ENCODE measurements at places on chromosomes 7 and 10. TPM values are rescaled to one million over a fixed set of nuclear protein-coding genes. Genes with fewer than 3 reads are reported as not detected.
A peak's percentile ranks its signal among the peaks of the same experiment; 100 is the strongest.

DNA sequence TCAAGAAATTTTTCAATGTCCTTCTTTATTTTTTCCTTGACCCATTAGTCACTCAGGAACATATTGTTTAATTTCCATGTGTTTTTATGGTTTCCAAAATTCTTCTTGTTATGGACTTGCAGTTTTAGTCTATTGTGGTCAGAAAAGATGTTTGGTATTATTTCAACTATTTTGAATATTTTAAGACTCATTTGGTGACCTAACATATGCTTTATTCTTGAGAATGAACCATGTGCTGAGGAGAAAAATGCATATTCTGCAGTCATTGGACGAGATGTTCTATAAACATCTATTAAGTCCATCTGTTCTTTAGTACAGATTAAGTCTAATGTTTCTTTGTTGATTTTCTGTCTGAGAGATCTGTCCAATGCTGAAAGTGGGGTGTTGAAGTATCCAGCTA lies 42.3 kb upstream of the MDFIC start:
- no peaks in the 10 kb centered on the region for H3K36me3 ChIP-seq
- no peaks in the 10 kb centered on the region for H3K27me3 ChIP-seq
- no peak overlapping the region for H3K4me3 ChIP-seq
- peak; percentile 57 for DNase-seq

DNA sequence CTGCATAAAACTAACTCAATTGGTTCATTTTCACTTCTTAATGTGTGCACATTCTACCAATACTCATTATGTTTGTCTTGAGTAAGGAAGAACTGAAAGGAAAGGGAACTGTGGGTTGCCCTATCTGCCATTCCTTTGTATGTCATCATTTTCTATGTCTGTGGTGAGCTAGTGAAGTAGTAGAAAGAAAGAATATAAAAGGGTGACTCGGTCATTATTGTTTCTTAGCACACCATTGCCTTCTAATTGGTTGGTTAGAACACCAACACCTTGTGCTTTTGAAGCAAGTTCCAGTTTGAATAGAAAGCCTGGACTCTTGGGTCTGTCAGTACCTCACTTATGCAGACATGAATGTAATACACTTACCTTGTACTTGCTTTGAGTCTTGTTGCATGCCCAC lies 64.3 kb upstream of the MDFIC start:
- no peak overlapping the region for H3K27ac ChIP-seq
- no peaks in the 10 kb centered on the region for H3K36me3 ChIP-seq
- H3K4me3 ChIP-seq, result no peak overlapping the region
- H3K4me1 ChIP-seq, result peaks cover 7% of the 10 kb centered on the region
- H3K27me3 ChIP-seq, result no peaks in the 10 kb centered on the region

DNA sequence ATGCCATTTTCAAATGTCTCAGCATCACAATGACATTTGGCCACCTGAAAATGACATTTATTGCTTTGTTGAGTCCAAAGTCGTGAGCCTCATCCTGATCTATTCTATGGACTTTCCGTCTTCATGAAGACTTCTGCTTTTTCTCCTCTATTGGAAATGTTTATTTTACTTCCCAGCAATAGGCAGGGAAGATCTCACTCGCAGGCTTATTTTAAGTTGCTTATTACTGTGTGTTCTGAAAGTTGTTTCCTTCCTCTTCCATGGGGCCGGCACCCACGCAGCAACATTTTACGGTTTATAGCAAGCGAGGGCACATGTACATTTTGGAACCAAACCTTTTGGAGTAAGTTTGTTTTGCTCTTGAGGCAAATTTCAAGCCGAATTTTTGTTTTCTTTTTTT lies 221.0 kb upstream of the KLF6 start:
- H3K4me1 ChIP-seq, result no peaks in the 10 kb centered on the region
- H3K4me3 ChIP-seq, result no peak overlapping the region
- no peaks in the 10 kb centered on the region for H3K27me3 ChIP-seq
- no peak for DNase-seq

- no peaks in the 10 kb centered on the region for H3K27me3 ChIP-seq
- no peaks in the 10 kb centered on the region for H3K4me1 ChIP-seq
- H3K27ac ChIP-seq, result no peak overlapping the region
- no peaks in the 10 kb centered on the region for H3K36me3 ChIP-seq
These were observed 213.7 kb downstream of the ELMO1 start for GRCh38 chr7:37234928-37235327.

GRCh38 chr7:33922820-33923219 lies 17.5 kb downstream of the BMPER start:
- no peaks in the 10 kb centered on the region for H3K27me3 ChIP-seq
- H3K4me1 ChIP-seq, result no peaks in the 10 kb centered on the region
- no peaks in the 10 kb centered on the region for H3K36me3 ChIP-seq
- DNase-seq, result no peak

DNA sequence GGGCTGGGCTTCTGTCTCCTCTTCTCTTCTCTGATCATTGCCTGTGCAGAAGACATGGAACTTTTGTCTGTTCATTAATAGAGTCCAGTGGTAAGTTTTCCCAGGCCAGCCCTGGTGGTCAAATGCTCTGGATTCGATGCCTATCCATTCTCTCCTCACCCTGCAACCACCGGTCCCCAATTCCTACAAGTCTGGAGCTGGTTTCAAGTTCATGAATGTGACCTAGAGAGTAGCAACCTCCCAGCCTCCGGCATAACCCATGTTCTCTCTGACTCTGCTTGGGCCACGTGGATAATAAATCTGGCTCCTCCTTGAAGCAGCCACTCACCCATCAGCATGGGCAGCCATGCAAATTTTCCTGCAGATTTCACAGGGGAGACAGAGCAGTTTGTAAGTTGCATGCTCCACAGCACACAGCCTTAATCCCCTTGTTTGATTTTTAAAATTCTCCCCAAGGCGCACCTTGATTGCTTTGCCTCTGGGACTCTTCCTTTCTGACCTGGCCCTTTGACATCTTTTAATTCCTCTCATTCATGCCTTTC lies 37.3 kb upstream of the PDZD8 start:
- H3K36me3 ChIP-seq, result no peaks in the 10 kb centered on the region
- H3K27me3 ChIP-seq, result no peaks in the 10 kb centered on the region
- no peak for DNase-seq
- no peak overlapping the region for H3K4me3 ChIP-seq
- H3K27ac ChIP-seq, result no peak overlapping the region
- no peaks in the 10 kb centered on the region for H3K4me1 ChIP-seq

DNA sequence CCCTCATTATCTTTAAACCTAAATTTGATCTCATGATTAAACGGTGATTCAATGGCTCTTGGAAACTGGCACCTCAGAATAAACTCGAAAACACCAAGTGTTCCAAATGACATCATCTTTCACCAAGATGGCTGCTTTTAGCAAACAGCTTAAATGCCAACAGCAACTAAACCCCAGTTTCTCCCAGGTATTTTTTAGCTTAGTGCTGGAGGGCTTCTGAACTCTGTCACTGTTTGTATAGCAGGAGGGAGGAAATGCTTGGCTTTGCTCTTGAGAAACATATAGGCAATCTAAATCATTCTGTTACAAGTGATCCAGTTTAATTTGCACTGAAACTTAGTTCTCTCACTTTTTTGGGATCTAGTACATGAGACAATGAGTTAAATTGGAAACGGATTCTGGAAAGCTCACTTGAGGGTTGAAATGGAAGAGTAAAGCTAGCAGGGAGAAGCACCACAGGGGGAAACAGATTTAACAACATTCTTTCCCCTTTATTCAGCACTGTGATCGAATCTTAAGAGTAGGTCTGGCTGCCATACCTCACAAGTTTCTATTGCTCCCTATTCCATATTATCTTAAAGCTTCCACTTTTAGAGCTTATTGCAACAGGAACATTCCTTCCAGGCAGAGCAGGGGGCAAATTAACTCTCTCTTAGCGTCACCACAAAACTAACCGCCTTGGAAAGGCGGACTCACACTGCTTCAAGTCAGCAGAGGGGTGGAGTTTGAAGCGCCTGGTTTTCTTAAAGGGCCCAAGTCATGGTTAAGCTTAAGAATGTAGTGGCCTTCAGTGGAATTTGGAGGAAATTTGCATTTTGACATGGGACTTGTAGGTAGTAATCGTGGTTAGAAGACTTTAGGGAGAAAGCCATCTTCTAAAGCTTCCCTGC lies 1.8 kb upstream of the CCDC6 start:
- H3K4me1 ChIP-seq, result peaks cover 30% of the 10 kb centered on the region
- H3K27ac ChIP-seq, result peak overlapping the region; percentile 92
- H3K27me3 ChIP-seq, result no peaks in the 10 kb centered on the region
- peak; percentile 88 for DNase-seq

DNA sequence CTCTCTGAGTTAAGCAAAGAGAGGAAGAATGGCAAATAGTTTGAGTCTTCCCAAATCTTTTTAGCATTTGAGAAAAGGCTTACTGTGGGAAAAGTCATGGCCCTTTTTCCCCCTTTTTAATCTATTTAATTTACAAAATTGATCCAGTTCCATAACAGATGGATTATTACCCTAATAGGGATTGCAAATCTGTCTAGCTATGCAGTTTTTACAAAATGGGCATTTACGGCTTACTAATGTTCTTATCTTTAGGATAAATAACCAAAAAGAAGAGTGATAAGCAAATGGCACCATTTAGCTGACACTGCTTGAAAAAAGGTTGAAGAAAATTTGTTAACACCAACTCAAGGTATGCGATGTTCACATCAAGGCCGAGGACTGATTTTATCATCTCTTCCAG lies 169.7 kb downstream of the SKAP2 start:
- no peak overlapping the region for H3K27ac ChIP-seq
- DNase-seq, result no peak
- H3K4me3 ChIP-seq, result no peak overlapping the region
- no peaks in the 10 kb centered on the region for H3K36me3 ChIP-seq
- no peaks in the 10 kb centered on the region for H3K27me3 ChIP-seq

- H3K27ac ChIP-seq, result no peak overlapping the region
- peak; percentile 67 for DNase-seq
- no peaks in the 10 kb centered on the region for H3K36me3 ChIP-seq
- peaks cover 15% of the 10 kb centered on the region for H3K4me1 ChIP-seq
- no peak overlapping the region for H3K4me3 ChIP-seq
These were observed 94.8 kb downstream of the SVIL start for GRCh38 chr10:29540016-29540415.

GRCh38 chr10:49762566-49762877 lies 399 bp upstream of the OGDHL start:
- H3K4me3 ChIP-seq, result no peak overlapping the region
- H3K27me3 ChIP-seq, result peaks cover 16% of the 10 kb centered on the region
- no peaks in the 10 kb centered on the region for H3K36me3 ChIP-seq

DNA sequence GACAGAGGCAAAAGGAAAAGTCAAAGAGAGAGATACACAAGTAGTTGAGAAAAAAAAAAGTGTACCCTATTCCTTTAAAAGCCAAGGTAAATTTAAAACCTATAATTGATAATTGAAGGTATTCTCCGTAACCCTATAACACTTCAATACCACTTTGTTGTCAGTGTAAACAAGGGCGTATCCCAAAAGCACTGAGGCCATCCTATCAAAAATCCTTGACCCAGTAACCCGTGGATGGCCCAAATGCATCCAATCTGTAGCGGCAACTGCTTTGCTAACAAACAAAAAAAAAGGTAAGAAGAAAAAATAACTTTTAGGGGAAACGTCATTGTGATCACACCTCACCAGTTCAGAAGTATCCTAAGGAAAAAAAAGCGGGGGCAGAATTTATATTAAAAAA lies 5.1 kb upstream of the NAPEPLD start:
- no peak for DNase-seq
- no peaks in the 10 kb centered on the region for H3K27me3 ChIP-seq
- peaks cover 5% of the 10 kb centered on the region for H3K4me1 ChIP-seq
- no peak overlapping the region for H3K27ac ChIP-seq
- H3K36me3 ChIP-seq, result no peaks in the 10 kb centered on the region

DNA sequence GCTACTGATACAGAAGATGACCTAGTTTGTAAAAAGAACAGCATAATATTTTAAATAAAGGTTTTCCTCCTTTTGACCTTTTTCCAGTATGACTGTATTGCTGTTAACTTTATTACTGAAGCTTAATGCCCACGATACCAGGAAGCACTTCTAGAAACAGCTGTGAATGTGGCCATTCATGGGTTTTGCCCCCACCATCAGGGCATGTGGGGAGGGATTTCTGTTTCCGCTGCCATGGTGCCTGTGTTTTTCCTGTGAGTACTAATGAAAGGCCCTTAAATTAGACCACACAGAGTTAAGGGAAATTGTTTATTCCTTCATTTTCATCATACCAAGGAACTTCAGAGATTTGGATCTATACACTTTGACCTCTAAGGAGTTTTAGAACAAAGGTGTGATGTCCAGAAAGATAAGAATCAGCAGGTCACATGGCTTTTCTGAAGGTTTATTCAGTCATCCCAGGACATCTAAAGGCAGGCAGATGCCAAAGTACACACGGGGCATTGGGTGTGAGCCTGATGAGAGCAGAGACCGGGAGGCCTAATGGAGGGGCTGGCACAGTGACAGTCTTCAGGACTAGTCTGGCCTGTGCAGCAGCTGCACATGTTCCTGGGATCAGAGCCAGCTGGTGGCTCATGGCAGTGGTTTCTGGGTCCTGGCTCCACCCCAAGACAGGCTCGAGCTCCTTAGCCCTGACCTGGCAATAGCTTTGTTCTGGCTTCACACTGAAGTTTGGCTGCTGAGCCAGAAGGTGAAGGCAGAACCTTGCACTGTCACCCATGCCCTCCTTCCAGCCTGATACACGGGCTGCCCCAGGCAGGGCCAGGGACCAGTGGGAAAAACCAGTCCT lies 190.9 kb downstream of the REEP3 start:
- H3K36me3 ChIP-seq, result no peaks in the 10 kb centered on the region
- H3K27ac ChIP-seq, result peak overlapping the region; percentile 71
- no peaks in the 10 kb centered on the region for H3K27me3 ChIP-seq

GRCh38 chr7:159031135-159031701 lies 113.4 kb downstream of the VIPR2 start:
- no peaks in the 10 kb centered on the region for H3K36me3 ChIP-seq
- no peaks in the 10 kb centered on the region for H3K27me3 ChIP-seq
- no peak overlapping the region for H3K4me3 ChIP-seq
- H3K27ac ChIP-seq, result no peak overlapping the region
- DNase-seq, result no peak

DNA sequence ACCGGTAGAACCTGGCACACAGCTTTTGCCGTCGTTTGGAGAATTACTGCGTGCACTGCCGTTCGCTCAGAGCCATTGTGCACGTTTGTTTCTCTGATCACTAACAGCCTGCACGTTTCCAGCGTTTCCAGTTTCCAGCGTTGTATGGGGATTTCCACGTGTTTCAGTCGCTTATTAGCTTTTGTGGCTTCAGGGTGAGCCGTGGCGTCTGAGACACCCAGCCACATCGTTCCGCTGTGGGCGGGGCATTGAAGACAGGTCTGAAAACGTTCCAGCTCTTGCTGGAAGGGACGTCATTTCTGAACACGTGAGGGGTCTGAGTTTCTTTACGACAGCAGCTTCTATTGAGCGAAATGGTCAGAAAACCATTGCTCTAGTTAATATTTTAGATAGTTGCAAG lies 164.8 kb downstream of the DNAJB6 start:
- DNase-seq, result no peak
- H3K27ac ChIP-seq, result no peak overlapping the region
- H3K4me1 ChIP-seq, result no peaks in the 10 kb centered on the region
- H3K4me3 ChIP-seq, result no peak overlapping the region

GRCh38 chr7:2015251-2015871 lies 217.4 kb downstream of the MAD1L1 start:
- H3K27me3 ChIP-seq, result no peaks in the 10 kb centered on the region
- H3K27ac ChIP-seq, result no peak overlapping the region
- no peaks in the 10 kb centered on the region for H3K36me3 ChIP-seq
- H3K4me3 ChIP-seq, result no peak overlapping the region

- no peak overlapping the region for H3K4me3 ChIP-seq
- peaks cover 11% of the 10 kb centered on the region for H3K4me1 ChIP-seq
- H3K36me3 ChIP-seq, result no peaks in the 10 kb centered on the region
- no peak overlapping the region for H3K27ac ChIP-seq
These were observed 184.0 kb upstream of the ADO start for GRCh38 chr10:62620491-62620890.

C10orf105 gene
- not detected for total RNA-seq

PDE6C gene
- not detected for total RNA-seq

NSMCE4A gene
- 13.1 TPM for total RNA-seq

KLLN gene
- 1.4 TPM for total RNA-seq

ZSCAN21 gene
- 11.1 TPM for total RNA-seq

APBB1IP gene
- not detected for total RNA-seq

FXYD4 gene
- not detected for total RNA-seq

Data from astrocyte (in vitro differentiated cells and primary cell).